PC-9 (cell line): ENCODE measurements at places on chromosomes 5 and 9.

DNA sequence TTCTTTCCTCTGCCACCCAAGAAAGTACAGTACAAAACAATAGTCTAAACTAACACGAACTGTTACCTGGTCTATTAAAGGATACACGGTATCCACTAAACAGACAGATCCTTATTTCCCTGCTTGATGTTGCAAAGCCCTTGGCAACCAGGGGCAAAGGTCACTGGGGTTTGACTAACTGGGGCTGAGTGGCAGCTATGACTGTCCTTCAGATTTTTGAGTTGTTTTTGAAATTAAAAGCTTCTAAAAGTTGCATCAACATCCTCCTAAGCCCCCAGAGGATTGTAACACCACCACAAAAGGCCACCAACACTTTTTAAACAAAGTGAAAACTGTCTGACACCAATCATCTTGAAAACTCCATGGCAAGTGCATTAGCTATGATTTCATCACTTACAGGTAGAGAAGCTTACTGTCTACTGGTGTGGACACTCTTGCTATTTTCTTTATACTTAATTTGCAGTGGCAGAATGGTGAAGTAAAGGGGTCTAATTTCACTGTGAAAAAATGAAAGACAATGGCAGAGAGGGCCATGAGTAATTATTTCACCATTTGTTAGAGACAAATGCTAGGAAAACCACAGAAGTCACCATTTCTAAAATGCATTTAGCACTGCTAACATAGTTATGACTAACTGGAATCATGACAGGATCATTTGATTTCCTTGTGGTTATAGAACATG lies 292.4 kb downstream of the EFNA5 start:
- DNase-seq, result no peak
- H3K4me3 ChIP-seq, result no peak overlapping the region
- H3K27me3 ChIP-seq, result no peaks in the 10 kb centered on the region
- H3K4me1 ChIP-seq, result peaks cover 21% of the 10 kb centered on the region
- H3K27ac ChIP-seq, result no peak overlapping the region

GRCh38 chr9:128049843-128050242 lies 17.3 kb downstream of the NAIF1 start:
- no peaks in the 10 kb centered on the region for H3K36me3 ChIP-seq
- H3K4me1 ChIP-seq, result peaks cover 32% of the 10 kb centered on the region
- H3K27me3 ChIP-seq, result no peaks in the 10 kb centered on the region
- H3K4me3 ChIP-seq, result no peak overlapping the region
- DNase-seq, result no peak

- H3K4me1 ChIP-seq, result no peaks in the 10 kb centered on the region
- peaks cover 21% of the 10 kb centered on the region for H3K27me3 ChIP-seq
- H3K27ac ChIP-seq, result no peak overlapping the region
- no peak for DNase-seq
- H3K4me3 ChIP-seq, result no peak overlapping the region
Measured at GRCh38 chr5:4005335-4005734, 409.7 kb downstream of the IRX1 start.

- peaks cover 25% of the 10 kb centered on the region for H3K4me1 ChIP-seq
- no peak overlapping the region for H3K4me3 ChIP-seq
- H3K36me3 ChIP-seq, result 0 out of 2 replicates have a peak, but pooled peaks cover 4% of the 10 kb centered on the region
- no peak overlapping the region; the same call in 1 of the 2 replicates for H3K27ac ChIP-seq
- H3K27me3 ChIP-seq, result no peaks in the 10 kb centered on the region
Measured at GRCh38 chr9:71941060-71941568, 29.7 kb downstream of the C9orf85 start.

DNA sequence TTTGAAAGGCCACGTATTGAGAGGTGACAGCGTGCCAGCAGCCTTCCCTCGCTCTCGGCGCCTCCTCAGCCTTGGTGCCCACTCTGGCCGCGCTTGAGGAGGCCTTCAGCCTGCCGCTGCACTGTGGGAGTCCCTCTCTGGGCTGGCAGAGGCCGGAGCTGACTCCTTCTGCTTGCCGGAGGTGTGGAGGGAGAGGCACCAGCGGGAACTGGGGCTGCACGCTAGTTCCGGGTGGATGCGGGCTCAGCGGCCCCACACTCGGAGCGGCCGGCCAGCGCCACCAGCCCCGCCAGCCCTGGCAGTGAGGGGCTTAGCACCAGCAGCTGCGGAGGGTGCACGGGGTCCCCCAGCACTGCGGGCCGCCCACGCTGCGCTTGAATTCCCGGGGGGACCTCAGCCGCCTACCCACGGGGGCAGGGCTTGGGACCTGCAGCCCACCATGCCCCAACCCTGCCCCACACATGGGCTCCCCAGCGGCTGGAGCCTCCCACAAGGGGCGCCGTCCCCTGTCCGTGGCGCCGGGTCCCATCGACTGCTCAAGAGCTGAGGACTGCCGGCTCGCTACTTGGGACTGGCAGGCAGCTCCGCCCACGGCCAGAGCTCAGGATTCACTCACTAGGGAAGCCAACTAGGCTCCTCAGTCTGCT lies 4.4 kb upstream of the OTULINL start:
- H3K27ac ChIP-seq, result no peak overlapping the region
- 0 out of 2 replicates have a peak, but pooled peaks cover 10% of the 10 kb centered on the region for H3K4me1 ChIP-seq
- no peak overlapping the region for H3K4me3 ChIP-seq
- no peaks in the 10 kb centered on the region for H3K36me3 ChIP-seq
- no peak for DNase-seq

- H3K4me3 ChIP-seq, result no peak overlapping the region
- no peaks in the 10 kb centered on the region for H3K4me1 ChIP-seq
- no peak overlapping the region for H3K27ac ChIP-seq
- no peak for DNase-seq
- H3K27me3 ChIP-seq, result no peaks in the 10 kb centered on the region
- no peaks in the 10 kb centered on the region for H3K36me3 ChIP-seq
Measured at GRCh38 chr5:159669559-159669958, 246.7 kb upstream of the ADRA1B start.

- H3K27ac ChIP-seq, result peak overlapping the region; percentile 99
- no peaks in the 10 kb centered on the region for H3K36me3 ChIP-seq
- no peaks in the 10 kb centered on the region for H3K27me3 ChIP-seq
- peaks cover 59% of the 10 kb centered on the region for H3K4me1 ChIP-seq
- H3K4me3 ChIP-seq, result peak overlapping the region; percentile 38; the same call in 1 of the 2 replicates
Measured at GRCh38 chr5:149940077-149940574, 4.5 kb downstream of the PDE6A start.

DNA sequence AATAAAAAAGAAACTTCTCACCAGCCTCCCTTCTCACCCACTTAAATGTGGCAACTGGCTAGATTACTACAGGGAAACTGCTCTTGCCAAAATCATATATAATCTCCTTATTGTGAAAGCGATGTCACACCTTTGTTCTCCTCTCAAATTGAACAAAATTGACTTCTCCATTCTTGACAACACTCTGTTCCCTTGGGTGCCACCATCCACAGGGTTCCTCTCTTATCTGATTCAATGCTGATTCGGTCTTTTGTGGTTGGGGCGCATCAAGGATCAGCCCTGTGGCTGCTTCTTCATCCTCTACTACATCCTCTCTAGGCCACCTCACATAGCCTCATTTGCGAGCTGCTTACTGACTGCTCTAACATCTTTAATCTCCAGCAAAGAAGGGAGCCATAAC lies 86.1 kb downstream of the EDIL3 start:
- no peak overlapping the region for H3K4me3 ChIP-seq
- peaks cover 4% of the 10 kb centered on the region; the same call in 1 of the 2 replicates for H3K4me1 ChIP-seq
- no peak overlapping the region for H3K27ac ChIP-seq
- DNase-seq, result no peak

DNA sequence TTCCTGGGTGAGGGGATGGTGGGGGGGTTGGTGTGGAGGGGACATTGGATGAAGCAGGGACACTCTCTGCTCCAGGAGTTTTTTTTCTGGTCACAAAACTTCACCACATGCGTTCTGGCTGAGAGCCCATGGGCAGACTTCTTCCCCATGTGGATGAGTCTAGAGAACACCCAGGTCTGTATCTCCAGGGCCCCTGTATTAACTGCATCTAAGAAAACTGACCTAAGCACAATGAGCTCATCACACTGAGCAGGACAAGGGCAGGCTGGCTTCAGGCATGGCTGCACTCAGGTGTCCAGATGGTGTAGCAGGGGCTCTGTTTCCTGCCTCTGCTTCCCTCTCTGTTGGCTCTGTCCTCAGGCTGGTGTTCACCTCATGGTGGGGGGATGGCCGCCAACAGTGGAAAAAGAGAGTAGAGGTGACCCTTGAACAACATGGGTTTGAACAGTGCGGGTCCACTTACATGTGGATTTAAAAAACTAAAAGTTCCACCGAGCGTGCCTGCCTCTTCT lies 85.3 kb upstream of the STC2 start:
- no peaks in the 10 kb centered on the region for H3K27me3 ChIP-seq
- H3K36me3 ChIP-seq, result no peaks in the 10 kb centered on the region

- no peak for DNase-seq
- no peaks in the 10 kb centered on the region for H3K27me3 ChIP-seq
- no peak overlapping the region for H3K27ac ChIP-seq
- H3K4me1 ChIP-seq, result no peaks in the 10 kb centered on the region
Measured at GRCh38 chr5:123044926-123045617, 8.5 kb upstream of the PPIC start.

- H3K27me3 ChIP-seq, result no peaks in the 10 kb centered on the region
- H3K27ac ChIP-seq, result no peak overlapping the region
- no peak overlapping the region for H3K4me3 ChIP-seq
- peaks cover 9% of the 10 kb centered on the region; the same call in 1 of the 2 replicates for H3K4me1 ChIP-seq
- DNase-seq, result no peak
Measured at GRCh38 chr5:93921001-93921400, 179.6 kb upstream of the POU5F2 start.

GRCh38 chr9:91727316-91727861 lies 222.6 kb downstream of the ROR2 start:
- H3K36me3 ChIP-seq, result no peaks in the 10 kb centered on the region
- DNase-seq, result peak; percentile 48
- H3K4me3 ChIP-seq, result no peak overlapping the region
- 0 out of 2 replicates have a peak, but pooled peaks cover 8% of the 10 kb centered on the region for H3K27me3 ChIP-seq

DNA sequence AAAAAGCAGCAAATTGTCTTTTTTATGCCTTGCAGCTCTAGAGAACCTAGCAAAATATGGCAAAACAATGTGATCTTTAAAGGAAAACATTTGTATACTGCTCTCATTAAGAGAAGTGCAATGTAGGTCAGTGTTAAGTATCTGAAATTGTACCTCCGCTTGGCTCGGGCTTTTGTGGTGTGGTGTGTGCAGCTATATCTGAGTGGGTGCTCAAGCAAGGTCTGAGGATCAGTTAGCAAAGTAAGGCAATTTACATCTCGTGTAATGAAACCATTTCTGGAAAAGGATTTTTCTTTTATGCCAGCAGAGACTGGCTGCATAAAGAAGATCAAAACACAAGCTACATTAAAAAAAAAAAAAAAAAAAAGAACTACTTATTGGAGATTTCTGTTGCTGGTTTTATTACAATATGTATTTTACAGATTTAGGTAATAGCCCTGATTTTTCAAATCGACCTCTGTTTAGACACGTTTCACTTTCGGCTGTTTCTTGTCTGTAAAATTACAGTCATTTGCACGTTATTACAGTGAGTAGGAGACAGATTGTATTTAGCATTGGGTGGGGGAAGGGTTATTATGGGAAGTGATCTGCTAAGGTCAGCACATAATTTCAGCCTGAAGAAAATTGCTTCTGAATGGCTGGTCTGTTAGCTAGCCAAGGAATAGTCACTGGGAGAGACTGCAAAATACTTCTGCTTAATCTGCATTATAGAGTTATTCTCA lies 7.9 kb upstream of the ZNF608 start:
- no peaks in the 10 kb centered on the region for H3K4me1 ChIP-seq
- no peak overlapping the region for H3K27ac ChIP-seq
- no peaks in the 10 kb centered on the region for H3K36me3 ChIP-seq

DNA sequence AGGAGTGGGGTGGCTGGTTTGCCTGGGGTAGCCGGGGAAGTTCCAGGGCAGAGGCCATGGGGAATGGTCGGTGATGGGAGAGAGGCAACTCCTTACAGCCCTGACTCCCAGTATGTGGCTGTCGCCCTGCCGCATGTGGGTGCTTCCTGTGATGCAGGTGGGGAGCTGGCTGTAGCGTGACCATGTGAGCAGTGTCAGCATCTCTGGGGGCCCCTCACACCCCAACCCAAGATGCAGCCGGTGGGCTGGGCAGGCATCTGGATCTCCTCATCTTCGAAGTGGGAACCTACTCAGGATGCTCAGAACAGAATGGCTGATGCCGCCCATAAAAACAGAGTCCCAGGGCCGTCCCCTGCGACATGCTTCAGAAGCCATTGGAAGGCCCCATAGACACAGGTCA lies 45.0 kb downstream of the BARX1 start:
- H3K27me3 ChIP-seq, result peaks cover 53% of the 10 kb centered on the region
- H3K4me3 ChIP-seq, result no peak overlapping the region
- DNase-seq, result no peak
- no peaks in the 10 kb centered on the region for H3K4me1 ChIP-seq
- no peaks in the 10 kb centered on the region for H3K36me3 ChIP-seq

GRCh38 chr5:180647465-180647864 lies 1.9 kb downstream of the FLT4 start:
- H3K36me3 ChIP-seq, result no peaks in the 10 kb centered on the region
- no peaks in the 10 kb centered on the region for H3K4me1 ChIP-seq
- H3K4me3 ChIP-seq, result no peak overlapping the region
- no peak overlapping the region for H3K27ac ChIP-seq
- peaks cover 80% of the 10 kb centered on the region for H3K27me3 ChIP-seq

DNA sequence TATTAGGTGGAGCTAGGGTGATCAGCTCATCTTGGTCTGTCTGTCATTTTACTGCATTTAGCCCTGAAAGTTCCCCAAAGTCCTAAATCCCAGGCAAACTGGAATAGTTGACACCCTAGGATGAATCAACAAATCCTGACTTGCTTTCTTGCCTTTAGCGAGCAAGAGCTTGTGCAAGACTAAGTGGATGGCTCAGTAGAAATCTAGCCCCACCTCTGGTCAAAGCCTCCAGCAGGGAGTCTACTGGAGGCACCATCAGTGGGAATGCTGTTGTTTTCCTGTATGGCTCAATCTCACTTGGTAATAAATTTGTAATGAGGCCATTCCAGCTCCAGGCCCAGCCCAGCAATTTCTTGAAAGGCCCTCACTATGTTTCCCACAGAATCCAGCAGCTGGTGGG lies 43.7 kb upstream of the TRPC7 start:
- no peak for DNase-seq
- no peak overlapping the region for H3K4me3 ChIP-seq
- H3K4me1 ChIP-seq, result no peaks in the 10 kb centered on the region
- H3K27ac ChIP-seq, result no peak overlapping the region
- H3K27me3 ChIP-seq, result no peaks in the 10 kb centered on the region

GRCh38 chr5:137316346-137316736 lies 182.8 kb downstream of the SPOCK1 start:
- no peak for DNase-seq
- H3K27me3 ChIP-seq, result no peaks in the 10 kb centered on the region
- H3K4me3 ChIP-seq, result no peak overlapping the region
- no peaks in the 10 kb centered on the region for H3K36me3 ChIP-seq

DNA sequence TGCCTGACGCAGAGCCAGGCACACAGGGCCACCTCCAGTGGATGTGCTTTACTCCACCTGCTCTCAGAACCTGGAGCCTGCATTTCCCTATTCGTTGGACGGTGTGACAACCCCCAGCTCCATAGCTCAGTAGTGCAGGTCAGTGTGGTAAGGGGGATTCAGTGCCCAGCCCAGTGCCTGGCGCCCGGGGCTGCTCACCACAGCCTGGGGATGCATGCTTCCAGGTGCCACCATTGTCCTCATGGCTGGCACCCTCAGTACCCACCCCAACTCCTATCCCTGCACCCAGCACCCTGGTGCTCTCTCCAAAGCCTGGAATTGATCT lies 32.8 kb upstream of the ADAMTS2 start:
- no peak overlapping the region for H3K4me3 ChIP-seq
- no peaks in the 10 kb centered on the region for H3K4me1 ChIP-seq
- peaks cover 85% of the 10 kb centered on the region for H3K27me3 ChIP-seq
- no peak for DNase-seq
- H3K36me3 ChIP-seq, result no peaks in the 10 kb centered on the region
